Hepatic stellate cell (primary cell): ENCODE measurements at places on chromosomes 5 and 9.

GRCh38 chr9:69623276-69623675 is 48.9 kb downstream of the APBA1 start:
- DNase-seq, result no peak

DNA sequence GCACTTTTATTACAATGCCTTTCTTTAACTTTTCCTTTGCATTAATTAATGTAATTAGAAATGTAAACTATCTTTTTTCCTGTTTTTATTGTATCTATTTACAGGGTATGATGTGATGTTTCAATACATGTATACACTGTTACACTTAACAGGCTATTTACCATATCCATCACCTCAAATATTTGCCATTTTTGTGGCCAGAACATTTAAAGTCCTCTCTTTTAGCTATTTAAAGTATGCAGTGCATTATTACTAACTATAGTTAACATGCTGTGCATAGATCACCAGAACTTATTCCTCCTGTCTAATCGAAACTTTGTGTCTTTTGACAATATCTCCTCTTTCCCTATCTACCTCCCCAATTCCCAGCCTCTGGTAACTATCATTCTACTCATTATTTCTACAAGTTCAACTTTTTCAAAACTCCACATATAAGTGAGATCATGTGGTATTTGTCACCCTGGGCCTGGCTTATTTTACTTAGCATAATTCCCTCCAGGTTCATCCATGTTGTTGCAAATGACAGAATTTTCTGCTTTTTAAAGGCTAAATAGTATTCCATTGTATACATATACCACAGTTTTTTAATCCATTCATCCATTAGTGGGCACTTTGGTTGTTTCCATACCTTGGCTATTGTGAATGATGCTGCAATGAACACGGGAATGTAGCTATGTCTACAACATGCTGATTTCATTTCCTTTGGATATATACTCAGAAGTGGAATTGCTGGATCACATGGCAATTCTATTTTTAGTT is 32.8 kb downstream of the OR2K2 start:
- DNase-seq, result no peak

GRCh38 chr9:77872863-77873262 is 158.7 kb downstream of the GNAQ start:
- DNase-seq, result no peak

DNA sequence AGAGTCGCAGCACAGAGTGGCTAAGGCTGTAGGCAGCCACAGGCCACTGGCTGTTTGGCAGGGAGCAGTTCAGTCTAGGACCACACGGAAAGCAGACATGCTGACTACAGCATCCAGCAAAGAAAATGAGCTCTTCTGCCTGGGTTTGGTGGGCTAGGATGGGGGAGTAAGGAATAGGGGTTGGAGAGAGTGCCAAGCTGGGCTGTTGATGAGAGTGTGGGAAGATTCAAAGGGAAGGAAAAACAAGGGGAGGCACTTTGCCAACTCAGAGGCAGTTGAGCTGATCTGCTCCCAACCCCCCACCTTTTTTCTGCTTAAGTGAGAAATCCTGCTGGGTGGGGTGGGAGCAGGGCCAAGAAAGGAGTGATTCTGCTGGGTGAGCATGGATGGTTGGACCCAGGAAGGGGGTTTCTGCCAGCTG is 35.9 kb downstream of the SVEP1 start:
- DNase-seq, result no peak

DNA sequence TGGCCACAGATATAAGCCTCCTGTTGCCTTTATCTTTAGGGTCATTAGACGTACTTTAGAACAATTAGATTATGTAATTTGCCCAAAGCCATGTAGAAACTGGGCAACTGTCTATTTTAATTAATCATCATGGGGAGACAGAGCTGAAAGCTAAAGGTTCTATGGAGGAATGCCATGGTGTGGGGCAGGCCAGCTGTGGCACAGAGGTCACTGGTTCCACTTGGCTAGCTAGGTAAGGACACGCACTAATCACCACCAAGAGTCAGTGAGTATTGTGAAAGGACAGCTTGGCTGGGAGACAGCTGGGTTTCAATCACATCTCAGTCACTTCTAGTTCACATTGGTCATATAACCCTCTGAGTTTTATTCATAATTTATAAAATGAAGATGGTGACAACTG is 81.7 kb downstream of the HMHB1 start:
- no peak for DNase-seq

GRCh38 chr9:89177944-89178829 is at the start of gene SHC3:
Gene SHC3, minus strand, starts transcription at chr9:89178818. Its CDS starts 358 bp downstream, at chr9:89178460.
- peak; percentile 38 for DNase-seq

GRCh38 chr9:20048437-20048836 is 259.6 kb upstream of the SLC24A2 start:
- DNase-seq, result no peak

DNA sequence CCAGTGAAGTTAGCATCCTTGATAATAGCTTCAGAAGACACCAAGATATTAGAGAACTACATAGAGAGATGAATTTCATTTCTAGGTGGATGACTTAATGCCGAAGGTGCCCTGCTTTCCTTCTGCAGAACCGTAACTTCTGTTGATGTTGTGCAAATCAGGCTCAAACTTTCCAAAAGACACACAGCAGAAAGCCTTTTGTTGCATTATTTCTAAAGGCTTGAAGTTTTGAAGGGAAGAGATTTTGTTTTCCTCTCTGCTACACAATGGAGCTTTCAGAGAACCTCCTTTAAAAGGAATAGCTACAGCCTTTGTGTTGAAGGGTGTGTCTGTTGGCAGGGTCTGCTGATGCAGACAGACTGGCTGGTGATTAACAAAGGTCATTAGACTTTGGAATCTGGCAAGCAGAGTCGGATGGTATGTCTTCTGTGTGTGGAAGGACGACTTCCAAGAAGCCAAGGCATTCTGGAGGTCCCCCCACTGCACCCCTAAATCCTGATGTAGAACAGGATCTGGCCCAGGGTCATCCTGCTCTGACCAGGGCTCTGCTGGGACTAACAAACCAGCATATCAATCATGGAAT is 57.8 kb downstream of the ZNF462 start:
- peak; percentile 11 for DNase-seq

DNA sequence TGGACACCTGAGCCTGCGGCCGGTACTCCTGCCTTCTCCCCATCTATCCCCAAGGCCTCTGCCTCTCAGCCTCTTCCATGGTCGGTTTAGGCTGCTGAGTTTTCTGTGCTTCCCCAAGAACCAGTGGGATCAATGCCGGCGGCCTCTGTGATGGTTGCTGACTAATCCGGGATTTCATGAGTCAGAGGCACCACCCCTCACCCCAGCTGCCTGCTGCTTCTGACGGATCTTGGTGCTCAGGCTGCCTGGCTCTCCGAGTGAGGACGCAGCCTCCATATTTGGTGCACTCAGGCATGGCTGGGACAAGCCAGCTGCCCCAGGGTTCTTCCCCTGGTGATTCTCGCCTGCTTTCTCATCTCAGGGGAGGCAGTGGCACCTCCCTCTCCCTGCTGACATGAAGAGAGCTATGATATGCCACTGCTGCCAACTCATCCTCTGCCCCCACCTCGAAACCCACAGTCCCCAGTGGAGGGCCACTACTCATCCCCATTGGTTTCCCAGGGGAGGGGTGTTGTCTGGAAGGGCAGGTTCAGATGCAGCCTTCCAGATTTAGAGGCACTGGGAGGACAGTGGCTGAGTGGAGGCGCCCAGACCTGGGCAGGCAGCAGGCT is 3.3 kb upstream of the MAN1B1 start:
- DNase-seq, result peak; percentile 95

- peak; percentile 8 for DNase-seq
These were observed 4.2 kb downstream of the SKP2 start for GRCh38 chr5:36156121-36156601.

- DNase-seq, result no peak
These were observed 390.8 kb downstream of the NNT start for GRCh38 chr5:43993634-43994351.

DNA sequence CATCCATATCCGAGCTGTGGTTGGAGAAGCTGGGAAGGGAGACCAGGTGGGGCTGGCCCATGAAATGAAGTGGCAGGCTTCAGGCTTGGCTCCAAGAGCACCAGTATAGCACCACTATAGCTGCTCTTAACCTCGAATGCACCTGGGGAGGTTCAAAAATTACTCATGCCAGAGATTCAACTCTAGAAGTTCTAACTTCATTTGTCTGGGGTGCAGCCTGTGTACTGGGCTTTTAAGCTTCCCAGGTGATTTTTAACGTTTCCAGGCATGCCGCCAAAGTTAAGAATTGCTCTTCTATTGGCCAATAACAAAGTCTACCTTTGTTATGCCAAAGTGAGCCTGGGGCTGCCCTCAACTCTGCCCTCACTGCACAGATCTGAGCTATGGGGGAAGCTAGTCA is 458 bp downstream of the PRSS3 start:
- no peak for DNase-seq

- no peak for DNase-seq
These were observed 4.5 kb downstream of the ROR2 start for GRCh38 chr9:91945277-91946085.

GRCh38 chr9:38680837-38681445 is 39.0 kb downstream of the FAM240B start:
- DNase-seq, result no peak

DNA sequence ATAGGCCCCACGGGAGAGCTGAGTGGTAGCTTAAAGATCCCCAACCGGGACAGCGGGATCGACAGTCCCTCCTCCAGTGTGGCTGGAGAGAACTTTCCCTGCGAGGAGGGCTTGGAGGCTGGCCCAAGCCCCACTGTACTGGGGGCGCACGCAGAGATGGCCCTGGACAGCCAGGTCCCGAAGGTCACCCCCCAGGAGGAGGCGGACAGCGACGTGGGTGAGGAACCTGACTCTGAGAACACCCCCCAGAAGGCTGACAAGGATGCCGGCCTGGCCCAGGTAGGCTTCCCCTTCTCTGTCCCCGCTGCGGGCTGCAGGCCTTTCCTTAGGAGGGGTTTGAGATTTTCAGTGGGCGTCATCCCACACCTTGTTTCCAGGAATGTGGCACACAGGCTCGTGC is 29.1 kb downstream of the FGD3 start:
- DNase-seq, result no peak

DNA sequence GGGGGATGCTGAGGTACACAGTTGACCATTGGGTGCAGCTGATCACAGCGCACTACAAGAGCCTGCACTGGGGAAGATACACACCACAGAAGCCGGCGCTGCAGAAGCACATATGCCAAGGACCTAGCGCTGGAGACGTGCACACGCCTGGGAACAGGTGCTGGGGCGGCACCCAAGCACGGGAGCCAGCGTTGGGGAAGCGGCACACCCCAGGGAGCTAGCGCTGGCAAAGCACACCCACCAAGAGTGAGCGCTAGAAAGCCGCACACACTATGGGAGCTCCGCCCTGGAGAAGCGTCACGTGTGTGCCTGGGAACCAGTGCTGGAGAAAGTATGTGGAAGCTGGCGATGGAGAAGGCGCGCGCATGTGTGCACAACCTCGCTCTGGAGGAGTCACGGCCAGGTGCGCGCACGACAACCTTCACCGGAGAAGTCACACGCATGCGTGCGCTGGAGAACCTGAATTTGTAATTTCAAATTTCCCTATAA is 4.5 kb downstream of the FANCC start:
- peak; percentile 61 for DNase-seq

DNA sequence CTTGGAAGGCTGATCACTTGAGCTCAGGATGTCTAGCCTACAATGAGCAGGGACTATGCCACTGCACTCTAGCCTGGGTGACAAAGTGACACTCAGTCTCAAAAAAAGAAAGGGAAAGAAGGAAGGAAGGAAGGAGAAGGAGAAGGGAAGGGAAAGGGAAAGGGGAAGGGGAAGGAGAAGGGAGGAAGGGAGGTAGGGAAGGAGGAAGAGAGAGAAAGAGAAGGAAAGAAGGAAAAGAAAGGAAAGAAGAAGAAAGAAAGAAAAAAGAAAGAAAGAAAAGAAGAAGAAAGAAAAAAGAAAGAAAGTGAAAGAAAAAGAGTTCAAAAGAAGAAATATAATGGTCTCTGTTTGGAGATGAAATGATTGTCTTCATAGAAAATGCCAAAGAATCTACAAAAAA is 10.8 kb upstream of the CSF1R start:
- no peak for DNase-seq

GRCh38 chr5:103013933-103014552 is 105.9 kb downstream of the GIN1 start:
- no peak for DNase-seq

GRCh38 chr9:136847088-136847825 is 2.0 kb upstream of the PHPT1 start:
- no peak for DNase-seq

DNA sequence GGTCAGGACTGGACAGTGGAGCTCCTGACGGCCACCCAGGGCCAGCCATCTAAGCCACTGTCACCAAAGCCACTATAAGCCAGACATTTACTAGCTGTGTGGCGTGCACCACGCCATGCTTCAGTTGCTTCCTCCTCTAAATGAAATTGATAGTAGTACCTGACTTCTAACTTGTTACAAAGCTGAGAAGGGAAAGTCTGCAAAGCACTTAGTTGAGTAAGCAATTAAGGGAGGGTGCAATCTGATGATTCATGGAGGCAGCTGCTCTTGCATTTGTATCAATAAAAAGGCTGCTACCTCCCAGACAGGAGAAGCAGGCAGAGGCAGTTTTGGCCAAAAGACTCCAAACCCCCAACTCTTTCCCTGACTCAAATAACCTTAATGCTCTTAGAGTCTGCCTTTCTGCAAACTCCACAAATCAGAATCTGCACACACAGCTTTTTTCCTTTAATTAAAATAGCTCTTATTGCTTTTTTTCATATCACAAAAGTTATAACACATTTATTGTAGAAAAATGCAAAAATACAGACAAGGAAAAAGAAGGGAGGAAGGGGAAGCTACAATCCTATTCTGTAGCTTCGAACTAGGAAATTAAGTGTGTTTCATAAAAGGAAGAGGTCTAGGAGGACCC is 19.3 kb upstream of the RAPGEF1 start:
- no peak for DNase-seq

GRCh38 chr5:67038817-67039603 is 157.6 kb downstream of the CD180 start:
- peak; percentile 35 for DNase-seq

DNA sequence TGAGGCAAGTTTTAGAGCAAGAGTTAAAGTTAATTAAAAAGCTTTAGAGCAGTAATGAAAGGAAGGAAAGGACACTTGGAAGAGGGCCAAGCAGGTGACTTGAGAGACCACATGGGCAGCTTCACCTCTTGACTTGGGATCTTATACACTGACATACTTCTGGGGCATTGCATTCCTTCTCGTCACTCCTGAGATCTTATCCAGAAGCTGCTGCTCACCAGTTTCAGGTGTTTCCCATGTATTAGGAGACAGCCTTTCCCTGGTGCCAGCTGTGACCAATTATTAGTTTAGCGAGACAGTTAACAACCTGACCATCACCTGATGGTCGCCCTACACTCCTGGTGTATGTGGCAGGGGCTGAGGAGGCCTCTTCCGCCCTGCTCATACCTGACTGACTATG is 382.1 kb downstream of the KDM4C start:
- no peak for DNase-seq

- no peak for DNase-seq
These were observed 58.8 kb downstream of the C6 start for GRCh38 chr5:41154491-41154890.

DNA sequence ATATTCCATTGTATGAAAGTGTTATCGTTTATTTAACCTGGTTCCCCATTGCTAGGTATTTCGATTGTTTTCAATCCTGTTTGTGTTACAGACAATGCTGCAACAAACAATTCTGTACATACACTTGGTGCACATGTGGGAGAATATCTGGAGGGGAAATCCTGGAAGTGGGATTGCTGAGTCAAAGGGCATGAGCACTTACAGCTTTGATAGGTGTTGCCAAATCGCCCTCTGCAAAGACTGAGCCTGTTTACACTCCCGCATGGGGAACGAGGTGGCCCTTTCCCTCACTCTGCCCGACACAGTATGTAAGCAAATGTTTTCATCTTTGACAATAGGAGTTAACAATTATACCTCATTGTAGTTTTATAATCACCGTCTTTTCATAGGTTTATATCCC is 66.2 kb downstream of the PDE6A start:
- DNase-seq, result no peak

- DNase-seq, result no peak
These were observed 242.9 kb downstream of the CSNK1G3 start for GRCh38 chr5:123754908-123755307.
